ENCODE measurements at places on chromosomes 12 and 14.

DNA sequence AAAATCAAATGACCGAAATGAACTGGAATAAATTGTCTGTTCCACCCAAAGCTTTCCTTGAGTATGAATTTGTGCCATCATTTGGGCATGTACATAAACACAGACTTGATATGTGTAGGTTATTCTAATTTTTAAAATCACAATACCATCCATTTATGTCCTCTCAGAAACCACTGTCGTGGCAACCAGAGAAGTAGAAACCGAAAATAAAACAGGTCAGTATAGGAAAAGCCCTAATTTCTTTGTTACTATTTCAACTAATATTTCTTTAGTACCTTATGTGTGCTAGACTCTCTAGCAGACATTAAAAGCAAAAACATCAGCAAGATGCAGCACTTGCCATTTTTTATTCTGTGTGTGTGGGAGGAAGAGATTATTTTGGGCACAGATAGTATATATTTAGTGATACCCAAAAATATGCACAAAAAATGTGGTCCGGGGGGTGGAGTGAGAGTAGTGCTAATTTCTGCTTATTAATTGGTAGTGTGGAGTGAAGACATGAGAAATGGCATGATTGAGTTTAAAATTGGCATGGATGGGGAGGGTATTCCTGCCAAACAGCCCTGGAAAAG is 130.8 kb upstream of the CNTN1 start:
- no peak for DNase-seq

DNA sequence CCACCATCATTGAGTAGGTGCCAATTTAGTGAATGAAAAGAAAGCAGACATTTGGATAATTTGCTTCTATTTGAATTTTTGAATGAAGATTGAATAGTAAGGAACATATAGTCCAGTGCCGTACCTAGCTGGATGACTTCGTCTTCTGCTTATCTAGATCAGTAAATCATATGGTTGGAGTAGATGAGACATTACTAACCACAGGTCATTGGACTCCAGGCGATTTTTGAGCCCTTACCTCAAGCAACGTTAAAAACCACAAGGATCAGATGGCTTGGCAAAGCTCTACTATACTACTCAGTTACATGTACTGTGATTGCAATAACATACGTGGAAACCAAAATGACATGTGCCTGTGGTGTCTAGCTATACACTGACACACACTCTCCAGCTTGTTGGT is 1.7 kb upstream of the SPATS2 start:
- no peak for DNase-seq

- no peak for DNase-seq
Measured at GRCh38 chr12:65511134-65511834, 232.8 kb downstream of the MSRB3 start.

GRCh38 chr14:58770491-58770982 is 132.8 kb downstream of the DACT1 start:
- no peak for DNase-seq

DNA sequence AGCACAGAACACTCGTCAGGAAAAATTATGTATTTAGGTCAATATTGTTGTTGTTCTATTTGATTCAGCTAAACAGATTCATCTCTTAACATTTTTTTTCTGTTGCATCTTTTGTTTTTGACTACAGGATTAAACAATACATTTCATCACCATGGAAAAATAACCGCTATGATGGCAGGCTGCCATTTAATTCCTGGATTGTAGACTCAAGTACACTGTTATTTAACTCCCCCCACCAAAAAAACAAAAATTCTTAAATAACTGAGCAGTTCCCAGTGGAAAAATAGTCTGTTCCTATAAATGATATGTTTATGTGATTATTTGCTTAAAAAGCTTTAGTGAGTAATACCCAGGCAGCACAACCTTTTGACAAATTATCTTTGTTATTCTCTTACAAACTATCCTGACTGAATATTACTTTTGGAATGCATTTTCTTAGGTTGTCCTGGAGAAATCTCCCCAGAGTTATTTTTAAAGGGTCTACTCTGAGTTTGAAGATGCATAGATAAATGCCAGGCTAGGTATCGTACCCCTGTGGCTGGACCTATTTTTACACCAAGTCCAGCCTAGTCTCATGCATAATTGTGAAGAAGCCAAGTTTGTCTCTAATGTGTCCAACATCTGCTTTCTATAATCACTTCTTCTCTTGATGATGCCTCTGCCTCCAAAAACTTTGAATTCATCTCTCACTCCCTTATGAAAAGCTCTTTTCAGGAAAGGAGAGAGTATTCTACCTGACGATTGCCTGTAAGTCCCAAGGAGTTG is 3.7 kb downstream of the KERA start:
- DNase-seq: no peak

DNA sequence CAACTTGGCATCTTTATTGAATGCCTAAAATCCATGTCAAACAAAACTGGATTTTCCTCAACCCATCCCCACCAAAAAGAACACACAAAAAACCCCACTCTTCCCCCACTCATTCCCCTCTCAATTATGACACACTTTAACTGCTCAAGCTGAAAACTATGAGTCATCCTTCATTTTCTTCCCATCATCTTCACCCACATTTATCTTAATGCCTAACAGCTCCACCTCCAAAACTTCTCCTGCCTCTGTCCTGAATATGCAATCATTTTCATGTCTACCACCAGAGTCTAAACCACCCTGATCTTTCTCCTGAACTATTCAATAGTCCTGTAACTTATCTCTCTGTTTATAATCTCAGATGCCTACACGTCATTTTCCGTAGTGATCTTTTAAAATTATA is 239.7 kb downstream of the BCAT1 start:
- no peak for DNase-seq

- DNase-seq: no peak
Measured at GRCh38 chr14:60975551-60975950, 5.3 kb downstream of the TRMT5 start.

GRCh38 chr14:101369194-101369915 is 191.9 kb upstream of the DIO3 start:
- DNase-seq: no peak

DNA sequence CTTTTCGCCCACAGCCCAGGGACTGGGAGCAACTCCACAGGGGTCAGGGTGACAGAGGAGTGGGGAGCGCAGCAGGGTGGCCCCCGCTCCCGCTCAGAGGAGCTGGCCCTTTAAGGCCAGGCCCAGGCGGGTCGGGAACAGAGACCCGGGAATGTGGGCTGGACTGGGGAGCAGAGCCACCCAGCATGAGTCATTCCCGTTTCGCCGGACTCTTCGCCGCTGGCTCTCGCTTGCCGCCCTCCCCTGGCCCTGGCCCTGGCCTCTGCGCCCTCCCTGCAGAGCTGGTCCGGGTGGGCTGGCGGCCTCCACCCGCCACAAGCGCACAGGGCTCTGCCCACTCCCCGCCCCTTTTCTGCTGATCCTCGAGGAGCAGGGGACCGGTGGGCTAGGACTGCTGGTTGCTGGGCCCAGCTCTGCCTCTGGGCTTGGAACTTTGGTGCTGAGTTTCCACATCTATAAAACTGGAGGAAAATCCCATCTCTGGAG is 92.8 kb downstream of the NINJ2 start:
- DNase-seq: no peak

DNA sequence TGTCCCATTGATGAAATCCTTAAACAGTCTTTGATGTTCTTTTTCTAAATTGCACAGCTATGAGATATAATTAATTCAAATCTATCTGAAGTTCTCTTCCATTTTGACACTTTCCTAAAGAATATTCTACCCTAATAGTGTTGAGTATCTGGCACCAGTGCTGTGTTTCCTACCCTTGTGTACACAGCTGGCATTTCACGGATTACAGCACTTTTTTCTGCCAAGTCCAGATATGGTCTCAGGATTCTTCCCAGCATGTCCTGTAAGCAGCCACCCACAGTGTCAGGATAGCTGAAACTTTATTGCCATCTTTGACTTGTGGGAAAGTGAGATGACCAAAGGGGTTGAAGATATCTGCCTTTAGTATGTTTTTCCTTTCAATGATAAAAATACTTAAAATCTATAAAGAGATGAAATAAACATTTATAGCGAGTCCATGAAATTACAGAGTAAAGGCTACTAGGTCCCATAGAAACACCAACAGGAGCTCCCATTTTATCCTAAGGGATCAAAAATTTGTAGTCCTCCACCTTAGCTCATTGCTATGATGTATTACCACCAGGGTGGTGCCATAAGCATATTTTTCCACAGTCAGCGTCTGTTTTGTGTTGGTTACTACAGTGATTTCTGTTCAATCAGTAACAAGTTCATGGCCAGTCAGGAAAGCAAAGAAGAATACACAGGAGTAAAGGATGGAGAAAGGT is 96.7 kb downstream of the TRHDE start:
- no peak for DNase-seq

DNA sequence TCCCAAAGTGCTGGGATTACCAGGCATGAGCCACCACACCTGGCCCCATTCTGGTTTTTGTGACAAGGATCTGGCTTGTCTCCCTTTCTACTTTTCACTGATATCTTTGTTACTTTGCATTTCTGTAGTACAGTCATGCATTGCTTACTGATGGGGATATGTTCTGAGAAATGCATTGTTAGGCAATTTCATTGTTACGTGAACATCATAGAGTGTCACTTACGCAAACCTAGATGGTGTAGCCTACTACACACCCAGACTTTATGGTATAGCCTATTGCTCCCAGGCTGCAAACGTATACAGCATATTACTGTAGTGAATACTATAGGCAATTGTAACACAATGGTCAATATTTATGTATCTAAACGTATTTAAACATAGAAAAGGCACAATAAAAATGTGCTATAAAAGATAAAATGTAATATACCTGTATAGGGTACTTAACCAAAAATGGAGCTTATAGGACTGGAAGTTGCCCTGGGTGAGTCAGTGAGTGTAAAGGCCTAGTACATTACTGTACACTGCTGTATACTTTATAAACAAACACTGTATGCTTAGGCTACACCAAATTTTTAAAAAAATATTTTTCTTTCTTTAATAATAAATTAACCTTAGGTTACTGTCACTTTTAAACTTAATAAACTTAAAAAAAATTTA is 16.0 kb downstream of the MRPL42 start:
- DNase-seq: no peak

DNA sequence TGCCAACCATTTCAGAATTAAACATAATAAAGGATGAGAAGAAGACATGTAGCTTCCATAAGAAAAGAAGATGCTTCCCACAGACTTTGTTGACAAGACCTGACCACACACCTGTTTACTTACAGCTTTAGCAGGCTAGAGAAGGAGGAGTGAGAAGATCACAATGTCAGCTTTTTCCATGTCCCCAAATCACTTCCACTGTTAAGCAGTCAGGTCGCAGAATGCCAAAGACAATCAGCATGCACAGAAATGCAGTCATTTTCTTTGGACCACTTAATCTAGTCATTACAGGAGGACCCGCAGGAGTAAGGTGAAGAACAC is 314.9 kb downstream of the SSPN start:
- no peak for DNase-seq

GRCh38 chr14:101290611-101291010 is 270.7 kb upstream of the DIO3 start:
- DNase-seq: no peak

GRCh38 chr14:104294983-104295680 is 156.7 kb downstream of the KIF26A start:
- no peak for DNase-seq

GRCh38 chr12:53518381-53518780 is 11.1 kb upstream of the NPFF start:
- no peak for DNase-seq
